ENCODE measurements at places on chromosomes 1 and 21.

DNA sequence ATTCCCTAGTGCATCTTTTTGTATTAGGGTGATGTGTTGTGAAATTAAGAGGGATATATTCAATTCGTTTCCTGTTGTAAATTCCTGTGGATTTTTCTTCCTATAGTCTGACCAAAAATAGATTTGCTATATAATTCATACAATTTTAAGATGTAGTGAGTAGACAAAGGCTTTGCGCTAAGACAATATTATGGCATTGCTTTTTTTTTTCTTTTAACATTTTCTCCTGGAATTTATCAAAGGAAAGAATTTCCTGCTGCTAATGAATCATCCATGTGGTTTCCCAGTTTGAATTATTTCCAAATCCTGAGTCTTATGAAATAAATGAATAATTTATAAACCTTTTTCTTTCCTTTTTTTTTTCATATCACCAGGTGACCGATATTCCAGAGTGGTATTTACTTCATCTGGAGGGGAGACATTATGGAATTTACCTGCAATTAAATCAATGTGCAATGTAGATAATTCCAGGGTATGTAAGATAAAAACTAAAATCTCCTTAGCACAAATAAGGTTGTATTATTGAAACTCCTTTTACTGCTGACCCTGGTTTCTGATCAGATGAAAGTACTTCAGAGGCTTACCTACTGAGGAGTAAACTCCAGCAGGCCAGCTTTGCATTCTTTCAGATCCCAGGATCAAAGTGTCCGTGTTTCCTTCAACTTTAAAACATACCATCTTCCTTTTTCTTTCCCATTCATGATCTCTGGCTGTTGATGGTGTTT is 148.4 kb downstream of the TLR5 start:
- DNase-seq: peak; percentile 46

- no peak for DNase-seq
These were observed 70.6 kb downstream of the TGFB2 start for GRCh38 chr1:218415726-218416125.

- DNase-seq: no peak
These were observed 161.7 kb downstream of the NTMT2 start for GRCh38 chr1:170307426-170307825.

- DNase-seq: peak; percentile 94
These were observed 147.8 kb downstream of the TOMM20 start for GRCh38 chr1:234980645-234981396.

DNA sequence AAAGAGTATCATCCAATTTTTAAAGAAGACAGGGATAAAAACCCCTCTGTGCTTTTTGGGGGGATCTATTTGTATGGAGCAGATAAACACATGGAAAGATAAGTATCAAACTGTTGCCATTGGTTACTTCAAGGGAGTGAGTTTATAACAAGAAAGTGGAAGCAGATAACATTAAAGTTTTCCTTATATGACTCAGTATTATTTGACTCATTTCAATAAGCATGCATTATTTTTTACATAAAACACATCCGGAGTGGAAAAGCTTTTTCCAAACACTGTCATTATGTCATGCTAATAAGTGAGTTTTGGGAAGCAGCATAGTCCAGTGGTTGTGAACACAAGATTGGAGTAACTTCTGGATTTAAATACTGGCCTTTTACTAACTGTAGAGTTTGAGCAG is 452.2 kb downstream of the LTN1 start:
- peak; percentile 69 for DNase-seq

- no peak for DNase-seq
These were observed 16.4 kb downstream of the CCN1 start for GRCh38 chr1:85596947-85597346.

DNA sequence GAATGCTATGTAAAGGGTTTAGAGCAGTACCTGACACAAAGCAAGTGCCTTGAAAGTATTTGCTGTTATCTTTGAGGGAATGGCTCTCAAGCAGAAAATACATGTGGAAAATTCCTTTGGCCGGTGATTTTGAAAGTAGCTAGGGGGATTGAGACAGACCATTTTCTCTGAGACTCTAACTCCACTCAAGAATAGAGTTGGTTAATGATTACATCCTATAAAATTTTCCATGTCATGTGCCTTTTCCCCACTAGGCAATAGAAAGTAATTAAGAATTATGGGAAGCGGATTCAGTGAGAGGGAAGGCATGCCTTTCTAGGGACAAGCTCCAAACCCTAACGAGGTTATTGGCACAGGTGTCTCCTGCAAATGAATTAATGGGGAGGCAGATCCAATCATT is 276.0 kb downstream of the GPATCH2 start:
- no peak for DNase-seq

DNA sequence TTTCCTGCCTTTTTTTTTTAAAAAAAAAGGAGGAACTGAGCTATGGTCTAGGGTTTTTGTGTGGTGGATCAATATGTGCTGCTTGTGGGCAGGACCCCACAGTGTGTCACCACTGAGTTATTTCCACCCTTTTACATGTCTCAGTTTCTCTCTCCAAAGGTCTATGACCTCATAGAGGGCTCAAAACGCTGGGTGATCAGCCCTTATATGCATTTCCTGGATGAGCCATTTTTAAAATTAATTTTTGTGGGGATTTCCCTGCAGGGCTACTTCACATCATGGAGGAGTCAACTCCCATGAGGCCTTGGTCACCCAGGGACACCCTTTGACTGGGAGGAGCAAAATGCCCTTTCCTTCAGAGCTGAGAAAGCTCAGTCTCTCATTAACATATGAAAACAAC is 20.7 kb upstream of the HAO2 start:
- DNase-seq: no peak

DNA sequence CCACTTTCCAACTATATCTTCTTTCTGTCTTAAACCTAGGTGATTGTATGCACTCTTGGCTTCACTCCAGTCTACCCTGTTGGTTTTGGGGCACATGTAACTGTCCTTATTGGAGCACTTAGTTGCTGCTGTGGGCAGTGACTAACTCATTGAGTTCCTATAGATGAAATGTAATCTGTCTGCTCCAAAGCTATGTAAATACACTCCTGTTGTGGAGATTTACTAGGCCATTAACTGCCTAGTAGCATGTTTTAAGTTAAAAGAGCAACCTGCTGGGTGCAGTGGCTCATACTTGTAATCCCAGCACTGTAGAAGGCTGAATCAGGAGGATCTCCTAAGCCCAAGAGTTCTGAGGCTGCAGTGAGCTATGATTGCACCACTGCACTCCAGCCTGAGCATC is 137.6 kb downstream of the ZMYM4 start:
- DNase-seq: no peak

GRCh38 chr1:203173566-203173965 is 2.1 kb downstream of the MYBPH start:
- no peak for DNase-seq

DNA sequence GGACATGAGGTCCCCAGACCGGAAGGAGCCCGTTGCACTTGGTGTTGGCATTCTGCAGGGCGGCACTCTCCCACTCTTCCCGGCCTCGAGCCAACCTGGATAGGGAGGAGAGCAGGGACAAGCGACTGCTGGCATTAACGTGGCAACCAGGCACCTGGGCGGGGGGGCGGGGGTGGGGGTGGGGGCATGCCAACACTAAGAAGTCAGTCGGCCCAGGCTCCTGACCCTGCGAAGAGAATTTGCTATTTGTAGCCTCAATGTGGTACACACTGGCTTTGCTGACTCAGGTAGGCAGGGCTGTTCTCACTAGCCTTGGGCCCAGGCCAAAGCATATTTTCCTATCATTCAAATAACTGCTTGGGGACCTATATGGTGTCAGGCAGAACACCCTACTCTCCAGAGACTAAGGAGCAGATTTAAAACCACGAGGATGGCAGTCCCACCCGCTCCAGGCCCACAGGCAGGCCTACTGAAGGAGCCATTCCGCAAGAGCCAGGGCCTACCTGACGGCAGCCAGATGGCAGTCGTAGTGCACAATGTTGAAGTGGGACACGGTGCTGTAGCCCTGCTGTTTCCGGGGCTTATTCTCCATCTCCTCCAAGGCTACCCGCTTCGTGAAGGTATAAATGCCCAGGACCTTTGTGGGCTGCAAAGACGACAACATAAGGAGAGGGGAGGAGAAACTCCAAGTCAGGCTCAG is 123.7 kb downstream of the UBR4 start:
- no peak for DNase-seq

GRCh38 chr1:34917017-34917416 is 12.4 kb downstream of the DLGAP3 start:
- no peak for DNase-seq

DNA sequence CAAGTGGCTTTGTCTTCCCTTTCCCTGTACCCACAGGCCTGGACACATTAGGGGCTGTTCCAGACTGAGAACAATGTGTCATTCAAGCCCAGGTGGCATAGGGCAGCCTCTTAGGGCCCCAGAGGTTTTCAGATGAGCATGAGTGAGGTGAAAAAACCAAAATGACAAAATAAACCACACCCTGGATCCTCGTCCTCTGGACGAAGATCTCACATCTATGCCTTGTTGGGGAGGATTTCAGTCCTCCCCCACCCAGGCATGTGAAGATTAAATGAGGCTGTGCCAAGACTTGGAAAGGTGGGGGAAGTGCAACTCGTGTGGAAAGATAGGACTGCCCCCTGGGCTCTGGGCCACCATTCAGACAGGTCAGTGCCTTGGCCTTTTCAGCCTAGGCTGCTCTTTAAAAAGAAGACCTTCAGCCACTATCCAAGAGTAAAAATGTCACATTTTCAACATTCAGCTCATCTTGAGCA is 32.8 kb upstream of the IL19 start:
- no peak for DNase-seq

GRCh38 chr1:94398356-94398755 is 19.8 kb upstream of the ABCD3 start:
- no peak for DNase-seq

DNA sequence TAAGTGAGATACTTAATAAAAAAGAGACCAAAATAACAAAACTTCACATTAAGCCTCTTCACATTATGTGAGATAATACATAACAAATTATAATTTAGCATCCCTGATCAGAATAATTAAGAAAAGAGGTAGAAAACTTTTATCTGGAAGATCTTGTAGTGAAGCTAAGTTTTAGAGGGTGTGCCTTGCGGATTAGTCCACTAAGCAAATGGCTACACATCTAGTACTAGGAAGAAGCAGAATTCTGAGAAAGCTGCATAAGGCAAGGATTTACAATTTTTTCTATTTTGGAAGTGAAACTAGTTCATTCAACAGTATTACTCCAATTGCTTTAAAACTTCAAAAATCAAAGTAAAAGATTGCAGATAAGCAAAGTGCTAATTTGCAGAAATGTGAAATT is 3.5 kb downstream of the YOD1 start:
- DNase-seq: no peak

DNA sequence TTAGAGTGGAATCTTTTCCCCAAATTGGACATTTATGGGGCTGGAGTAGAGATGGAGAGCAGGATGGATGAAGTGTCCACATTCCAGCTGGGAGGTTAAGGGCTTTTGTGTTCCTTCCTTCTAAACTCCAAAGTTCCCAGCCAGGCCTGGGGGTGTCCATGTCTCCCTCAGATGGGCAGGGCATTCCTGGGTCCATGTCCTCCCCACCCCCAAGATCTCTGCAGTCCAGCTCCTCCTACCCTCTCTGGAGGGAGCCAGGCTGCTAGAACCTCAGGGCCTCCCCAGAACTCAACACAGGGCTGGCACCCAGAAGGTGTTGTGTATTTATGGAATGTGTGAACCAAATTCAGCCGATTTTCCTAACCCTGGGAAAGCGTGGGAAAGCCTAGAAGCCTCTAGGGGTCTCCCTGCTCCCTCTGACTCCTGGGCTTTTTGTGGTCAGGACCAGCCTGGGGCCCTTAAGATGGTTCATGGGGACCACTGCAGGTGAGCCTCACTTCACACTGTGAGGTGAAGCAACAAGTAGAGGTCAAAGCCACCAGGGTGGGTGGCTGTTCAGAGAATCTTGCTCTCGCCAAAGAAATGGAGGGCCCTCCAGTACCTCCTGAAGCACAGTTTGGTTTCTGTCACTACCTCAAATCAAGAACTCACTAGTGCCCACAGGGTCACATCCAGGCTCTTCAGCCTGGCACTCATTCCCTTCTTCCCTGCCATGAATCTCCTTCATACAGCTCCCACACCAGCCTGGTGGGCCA is 54.8 kb downstream of the GLIS1 start:
- DNase-seq: no peak

DNA sequence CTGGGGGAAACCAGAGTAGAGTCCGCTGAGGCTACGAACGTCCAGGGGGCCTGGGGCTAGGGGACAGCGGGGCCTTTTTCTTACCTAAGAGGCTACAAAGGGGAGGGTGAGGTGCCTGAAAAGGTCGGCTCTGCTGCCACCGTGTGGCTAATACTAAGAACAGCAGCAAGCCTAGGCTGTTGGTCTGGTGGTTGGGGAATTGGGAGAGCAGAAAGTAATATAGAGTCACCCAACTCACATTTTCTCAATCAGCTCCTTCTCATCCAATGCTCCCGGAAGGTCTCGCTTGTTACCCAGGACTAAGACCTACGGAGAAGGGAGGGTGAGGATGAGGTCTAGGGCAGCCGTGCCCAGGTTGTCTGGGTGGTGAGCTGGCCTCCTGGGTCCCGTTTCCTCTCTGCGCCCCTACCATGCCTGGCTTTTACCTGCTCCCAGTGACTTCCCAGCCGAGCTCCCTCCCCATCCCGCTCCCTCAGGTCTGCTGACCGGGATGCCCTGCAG is 9.3 kb downstream of the ARL8A start:
- no peak for DNase-seq

DNA sequence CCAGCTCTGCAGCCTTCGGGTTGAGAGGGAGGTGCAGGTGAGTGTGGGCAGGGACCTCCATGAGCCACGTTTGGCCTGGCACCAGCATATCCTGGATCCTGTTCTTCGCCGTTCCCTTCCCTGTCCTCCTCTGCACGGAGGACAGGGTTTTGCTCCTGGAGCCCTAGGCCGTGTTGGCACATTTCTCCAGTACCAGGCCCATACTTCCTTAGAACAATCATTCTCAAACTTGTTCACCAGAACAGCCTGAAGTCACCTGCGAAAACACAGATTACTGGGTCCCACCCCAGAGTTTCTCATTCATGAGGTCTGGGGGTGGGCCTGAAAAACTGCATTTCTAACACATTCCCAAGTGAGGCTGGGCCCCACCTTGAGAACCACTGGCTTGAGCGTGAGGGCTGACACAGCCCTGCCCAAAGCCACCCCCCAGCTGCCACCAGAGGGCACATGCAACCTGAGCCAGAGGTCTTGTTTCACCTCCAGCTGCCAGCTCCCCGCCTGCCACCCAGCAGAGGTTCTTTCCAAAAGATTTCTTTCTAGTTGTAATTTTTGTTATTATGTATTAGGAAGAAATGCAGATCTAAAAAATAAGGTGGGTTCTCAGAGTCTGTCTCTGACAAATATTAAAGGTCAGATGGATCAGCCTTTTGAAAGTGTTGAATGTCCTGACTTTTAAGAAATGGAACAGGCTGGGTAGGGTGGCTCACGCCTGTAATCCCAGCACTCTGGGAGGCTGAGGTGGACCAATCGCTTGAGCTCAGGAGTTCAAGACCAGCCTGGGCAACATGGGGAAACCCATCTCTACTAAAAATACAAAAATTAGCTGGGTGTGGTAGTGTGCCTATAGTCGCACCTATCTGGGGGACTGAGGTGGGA is 39.6 kb upstream of the LDLRAP1 start:
- no peak for DNase-seq

GRCh38 chr1:198056255-198056654 is 100.5 kb upstream of the NEK7 start:
- no peak for DNase-seq

- no peak for DNase-seq
These were observed 57.0 kb upstream of the NEK2 start for GRCh38 chr1:211732293-211732980.

Measured in pulmonary artery endothelial cell (primary cell).